ENCODE measurements at places on chromosomes 4 and X. TPM values are rescaled to one million over a fixed set of nuclear protein-coding genes. Genes with fewer than 3 reads are reported as not detected.

The ELOVL6 gene
- total RNA-seq, result 7.4 TPM

The SLC10A4 gene
- total RNA-seq, result 0.10 TPM

The CLCN4 gene
- 14.0 TPM for total RNA-seq

The TAF9B gene
- 23.2 TPM for total RNA-seq

The FHIP1A gene
- total RNA-seq, result 3.9 TPM

The SHOX gene
- total RNA-seq, result not detected

The SSX2 gene
- not detected for total RNA-seq

The FDCSP gene
- total RNA-seq, result not detected

The MAGEE2 gene
- total RNA-seq, result not detected

The TLR2 gene
- 0.57 TPM for total RNA-seq

The ADGRG2 gene
- not detected for total RNA-seq

The CSAG2 gene
- not detected for total RNA-seq

The IL3RA gene
- 22.4 TPM for total RNA-seq

The MAGEB4 gene
- not detected for total RNA-seq

The POU4F2 gene
- total RNA-seq, result not detected

The GPR173 gene
- total RNA-seq, result 1.9 TPM

The EGF gene
- total RNA-seq, result under 0.01 TPM

The VCX gene
- total RNA-seq, result not detected

The IQSEC2 gene
- total RNA-seq, result 4.2 TPM

The TMPRSS11E gene
- not detected for total RNA-seq

The CXXC4 gene
- under 0.01 TPM for total RNA-seq

The SYNPO2 gene
- 0.65 TPM for total RNA-seq

The PARM1 gene
- 0.33 TPM for total RNA-seq

The CT45A5 gene
- not detected for total RNA-seq

The GPRIN3 gene
- 10.2 TPM for total RNA-seq

The PSAPL1 gene
- total RNA-seq, result not detected

The CRLF2 gene
- not detected for total RNA-seq

The ZNF711 gene
- total RNA-seq, result 3.9 TPM

The KDM5C gene
- 121 TPM for total RNA-seq

The THAP9 gene
- 3.4 TPM for total RNA-seq

The PNCK gene
- total RNA-seq, result not detected

The TRIM60 gene
- not detected for total RNA-seq

The QRFPR gene
- not detected for total RNA-seq

The ANAPC10 gene
- 23.5 TPM for total RNA-seq

The SLC9B1 gene
- total RNA-seq, result 0.57 TPM

The GLOD5 gene
- total RNA-seq, result not detected

The ABLIM2 gene
- 1.5 TPM for total RNA-seq

The SLC25A5 gene
- 293 TPM for total RNA-seq

The CENPVL2 gene
- total RNA-seq, result not detected

The EFHC2 gene
- not detected for total RNA-seq
